Activated CD4-positive, CD25-positive, alpha-beta regulatory T cell (primary cell): ENCODE measurements at places on chromosomes 1 and 21.

GRCh38 chr1:235834620-235835019 lies 32.1 kb downstream of the LYST start:
- no peak for DNase-seq

GRCh38 chr1:26585471-26585870 lies 55.9 kb downstream of the RPS6KA1 start:
- DNase-seq = no peak

- no peak for DNase-seq
Measured at GRCh38 chr1:157157501-157158190, 19.5 kb upstream of the ETV3 start.

GRCh38 chr1:64895500-64895899 lies 70.8 kb downstream of the JAK1 start:
- DNase-seq = no peak

- no peak for DNase-seq
Measured at GRCh38 chr1:46747683-46748288, 28.9 kb upstream of the EFCAB14 start.

DNA sequence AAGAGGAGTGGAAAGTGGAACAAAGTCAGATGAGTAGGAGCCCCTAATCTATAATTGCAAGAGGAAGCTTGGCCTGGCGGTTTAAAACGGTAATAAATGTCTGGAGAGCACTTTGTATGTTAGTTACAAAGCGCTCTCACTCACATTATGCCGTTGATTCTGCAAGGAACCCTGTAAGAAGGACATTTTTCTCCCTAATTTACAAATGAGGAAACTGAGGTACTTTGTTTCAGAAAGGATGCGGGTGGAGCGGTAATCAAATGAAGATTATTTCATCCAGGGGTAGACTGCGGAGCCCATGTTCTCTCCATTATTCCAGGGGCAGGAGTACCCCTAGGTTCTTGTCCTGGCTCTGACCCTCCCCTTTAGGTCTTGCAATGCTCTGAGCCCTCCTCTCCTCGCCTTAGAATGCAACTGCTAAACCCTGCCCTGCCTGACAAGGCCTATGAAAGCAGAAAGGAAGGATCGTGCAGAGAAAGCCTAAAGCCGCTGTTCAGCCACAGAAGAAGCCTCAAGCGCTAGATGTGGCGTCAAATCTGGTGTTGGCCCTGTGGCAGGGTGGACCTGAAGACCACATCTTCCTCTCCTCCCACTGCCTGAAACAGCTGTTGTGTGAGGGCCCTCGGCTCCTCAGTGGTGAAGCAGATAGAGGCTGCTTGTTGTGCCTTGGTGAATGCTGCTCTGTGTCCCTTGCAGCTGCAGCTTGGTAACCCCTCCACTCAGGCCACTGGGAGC lies 588 bp upstream of the PACC1 start:
- DNase-seq = no peak

- DNase-seq = no peak
Measured at GRCh38 chr1:15046487-15047165, 106.9 kb upstream of the TMEM51 start.

GRCh38 chr1:111649648-111650047 lies 30.1 kb downstream of the RAP1A start:
- DNase-seq = no peak

DNA sequence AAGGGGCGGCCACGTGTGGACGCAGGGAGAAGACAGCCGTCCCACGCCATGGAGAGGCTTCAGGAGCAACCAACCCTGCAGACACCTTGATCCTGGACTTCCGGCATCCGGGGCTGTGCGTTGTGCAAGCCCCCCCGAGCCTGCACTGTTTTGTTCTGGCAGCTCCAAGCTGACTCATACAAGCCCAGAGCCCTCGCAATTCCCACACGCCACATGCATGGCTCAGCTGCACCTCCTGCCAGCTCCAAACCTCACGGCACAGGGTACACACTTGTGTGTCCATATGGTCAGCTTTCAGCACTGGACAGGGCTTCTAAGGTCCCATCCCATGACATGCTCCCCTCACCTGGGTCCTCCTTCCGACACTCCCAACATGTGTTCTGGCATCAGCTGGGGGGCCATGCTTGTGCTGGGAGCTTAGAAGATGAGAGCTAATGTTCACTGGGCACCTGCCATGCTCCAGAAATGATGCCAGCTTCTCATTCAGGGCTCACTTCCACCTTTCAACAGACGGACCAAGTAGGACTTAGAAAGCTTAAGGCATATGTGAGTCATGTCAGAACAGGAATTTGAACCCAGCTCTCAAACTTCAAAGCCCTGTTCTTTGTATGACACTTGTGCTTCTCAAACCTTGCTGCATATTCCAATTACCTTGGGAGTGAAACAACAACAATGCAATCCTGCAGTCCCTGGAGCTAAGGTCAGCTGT lies 137.3 kb downstream of the PGBD5 start:
- no peak for DNase-seq

DNA sequence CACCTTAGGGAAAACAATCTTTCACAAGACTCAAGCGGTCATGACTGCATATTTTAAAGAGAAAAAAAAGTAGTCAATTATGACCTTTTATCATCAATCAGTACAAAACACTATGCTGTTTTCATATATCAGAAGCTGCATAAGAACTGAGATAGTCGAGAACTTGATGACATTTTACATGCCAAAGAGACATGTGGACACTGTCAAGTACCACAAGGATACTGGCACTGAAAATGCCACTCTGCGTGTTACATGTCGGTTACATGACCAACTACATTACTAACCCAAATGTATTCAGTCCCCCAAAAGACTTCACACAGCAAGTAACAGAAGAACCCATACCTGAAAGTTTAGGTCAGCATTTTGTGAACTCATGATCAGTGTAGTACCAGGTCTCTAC lies 975.0 kb upstream of the ADGRL4 start:
- DNase-seq = no peak

GRCh38 chr1:59697150-59697800 lies 117.5 kb upstream of the HOOK1 start:
- no peak for DNase-seq

DNA sequence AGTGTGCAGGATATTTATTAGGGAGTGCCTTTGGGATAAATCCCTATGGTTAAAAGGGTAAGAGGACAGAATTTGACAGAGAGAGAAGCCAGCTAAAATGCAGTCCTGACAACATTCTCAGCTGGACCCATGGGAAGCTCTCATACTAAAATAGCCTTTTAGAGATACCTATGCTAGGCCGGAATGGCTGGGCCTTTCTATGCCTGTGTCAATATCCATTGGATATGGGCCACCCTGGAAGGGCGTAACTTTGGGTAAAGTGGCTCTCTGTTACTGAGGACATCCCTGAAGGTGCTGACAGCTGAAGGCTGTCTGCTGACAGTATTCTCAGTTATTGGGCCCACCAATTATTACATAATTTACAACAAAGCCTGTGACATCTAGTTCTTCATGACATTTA lies 613.0 kb upstream of the B3GALT2 start:
- no peak for DNase-seq

- DNase-seq = no peak
Measured at GRCh38 chr1:200819726-200820125, 53.1 kb upstream of the GPR25 start.

GRCh38 chr1:61441723-61442262 lies 283.1 kb downstream of the TM2D1 start:
- DNase-seq = no peak

DNA sequence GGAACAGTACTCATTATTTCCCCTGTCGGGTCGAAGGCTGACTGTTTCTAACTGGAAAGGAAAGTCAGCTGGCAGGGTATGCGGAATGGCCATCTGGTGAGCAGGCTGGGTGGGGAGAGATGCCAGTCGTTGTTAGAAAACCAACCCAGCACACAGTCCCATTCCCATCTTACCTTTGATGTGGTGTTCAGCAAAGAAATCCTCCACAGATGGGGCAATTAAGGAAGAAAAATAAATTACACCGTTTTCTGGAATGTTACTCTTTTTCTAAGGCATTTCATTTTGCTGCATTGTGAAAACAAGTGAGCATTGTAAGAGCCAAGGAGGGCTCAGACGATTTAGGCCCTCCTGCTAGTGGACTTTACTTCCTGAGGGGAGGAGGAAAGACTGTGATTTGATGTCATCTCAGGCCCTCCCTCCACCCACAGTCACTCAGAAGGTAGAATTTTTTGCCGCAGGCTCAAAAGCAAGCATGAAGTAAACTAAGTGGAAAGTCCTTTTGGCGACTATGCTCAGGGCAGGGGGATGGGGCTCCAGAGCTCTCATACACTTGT lies at the start of gene SLC16A4:
Gene SLC16A4, minus strand, starts transcription at position 335 of the 554 bp plus-strand sequence. CDS start 1,703 bp downstream, outside the sequence.
- DNase-seq = no peak

- DNase-seq = no peak
Measured at GRCh38 chr1:47870946-47871676, 126.1 kb downstream of the TRABD2B start.

- DNase-seq = no peak
Measured at GRCh38 chr1:115952547-115952946, 23.8 kb upstream of the SLC22A15 start.

GRCh38 chr1:220877377-220878095 lies 1.7 kb upstream of the HLX start:
- DNase-seq = no peak

GRCh38 chr1:21337010-21337437 lies 46.8 kb upstream of the ECE1 start:
- no peak for DNase-seq

GRCh38 chr1:17856496-17857108 lies 101.5 kb downstream of the ACTL8 start:
- DNase-seq = no peak

DNA sequence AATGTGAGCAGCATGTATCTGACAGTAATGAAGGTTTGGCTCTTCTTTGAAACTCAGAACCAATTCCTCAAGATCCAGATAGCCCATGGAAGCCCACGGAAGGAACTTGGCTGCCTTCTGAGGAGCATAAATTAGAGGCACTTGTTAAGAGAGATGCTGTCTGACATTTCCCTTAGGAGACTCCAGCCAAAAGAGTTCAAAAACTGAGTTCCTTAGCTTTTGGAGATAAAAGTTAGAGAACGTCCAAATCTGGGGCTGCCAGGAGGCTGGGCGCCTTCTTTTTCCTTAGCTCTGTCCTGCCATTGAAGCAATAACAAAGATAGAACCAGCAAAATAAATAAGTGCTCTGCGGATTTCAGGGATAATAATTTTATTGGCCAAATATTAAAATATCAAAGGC lies 439.6 kb upstream of the USP24 start:
- no peak for DNase-seq
